ENCODE measurements at places on chromosomes 4 and X.

DNA sequence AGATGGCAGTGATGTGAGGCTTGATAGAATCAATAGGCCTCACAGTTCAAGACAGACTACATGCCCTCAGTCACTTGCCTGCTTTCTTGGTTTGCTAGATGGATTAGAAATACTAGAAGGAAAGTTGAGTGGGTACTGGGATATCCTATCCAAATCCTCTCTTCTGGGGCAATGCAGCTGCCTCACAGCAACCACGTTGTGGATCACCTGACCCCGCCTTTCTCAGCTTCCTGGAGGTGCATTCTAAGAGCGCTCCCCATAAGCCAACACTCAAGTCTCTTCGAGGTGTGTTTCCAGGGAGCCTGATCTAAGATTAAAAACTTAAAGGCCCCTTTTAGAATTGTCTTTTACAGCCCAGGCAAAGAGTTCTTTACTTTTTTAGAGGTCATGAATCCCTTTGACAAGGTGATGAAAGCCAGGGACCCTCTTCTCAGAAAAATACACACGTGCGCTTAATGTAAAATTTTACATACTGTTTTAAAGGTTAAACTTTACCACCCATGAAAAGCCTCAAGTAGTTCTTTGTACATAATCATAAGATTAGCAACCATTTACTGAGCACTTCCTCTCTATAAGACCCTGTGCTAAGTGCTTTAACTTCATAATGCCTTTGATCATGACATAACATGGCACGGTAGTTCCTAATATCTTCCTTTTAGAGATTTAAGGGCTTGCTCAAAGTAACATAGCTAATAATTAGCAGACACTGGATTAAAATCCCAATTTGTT lies 840 bp upstream of the RPL34 start:
- DNase-seq, result no peak

DNA sequence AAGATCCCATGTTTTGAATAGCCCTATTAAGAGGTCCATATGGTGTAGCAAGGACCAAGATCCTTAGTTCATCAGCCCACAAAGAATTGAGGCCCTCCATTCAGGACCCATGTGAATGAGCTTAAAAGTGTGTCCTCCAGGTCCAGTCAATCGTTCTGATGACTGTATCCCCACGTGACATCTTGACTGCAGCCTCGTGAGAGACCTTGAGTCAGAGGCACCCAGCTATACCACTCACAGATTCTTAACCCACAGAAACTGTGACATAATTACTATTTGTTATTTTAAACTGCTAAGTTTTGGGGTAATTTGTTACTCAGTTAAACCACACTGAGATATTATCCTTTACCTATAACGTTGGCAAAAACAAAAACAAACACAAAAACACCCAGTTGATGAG lies 62.4 kb downstream of the ZNF182 start:
- DNase-seq, result no peak

DNA sequence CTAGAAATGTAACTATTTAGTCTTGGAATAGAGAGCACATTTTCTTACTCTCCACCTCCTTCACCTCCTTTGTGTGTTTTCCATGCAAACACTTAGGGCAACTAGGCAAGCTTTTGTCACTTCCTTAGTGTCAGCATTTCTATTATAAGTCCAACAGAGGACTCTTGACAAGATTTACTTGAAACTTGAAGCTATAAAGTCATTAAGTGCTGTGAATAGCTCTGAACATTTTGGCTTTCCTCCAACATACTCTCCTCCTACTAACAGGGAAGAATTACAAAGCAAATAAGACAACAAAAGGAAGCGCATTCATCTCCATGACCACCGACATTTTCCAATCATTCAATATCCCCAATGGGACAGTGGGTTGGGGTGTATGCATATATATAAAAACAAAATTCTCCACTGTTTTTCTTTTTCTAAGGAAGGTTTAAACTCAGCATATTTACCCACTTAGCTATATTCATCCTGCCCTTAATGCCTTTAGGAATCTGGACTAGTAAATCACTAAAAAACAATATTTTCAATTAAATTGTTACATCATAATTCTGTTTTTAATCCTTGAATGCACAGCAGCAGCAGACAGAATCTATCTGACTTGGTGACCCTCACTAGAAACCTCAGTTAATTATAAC lies 264.6 kb downstream of the SNCA start:
- DNase-seq, result no peak

DNA sequence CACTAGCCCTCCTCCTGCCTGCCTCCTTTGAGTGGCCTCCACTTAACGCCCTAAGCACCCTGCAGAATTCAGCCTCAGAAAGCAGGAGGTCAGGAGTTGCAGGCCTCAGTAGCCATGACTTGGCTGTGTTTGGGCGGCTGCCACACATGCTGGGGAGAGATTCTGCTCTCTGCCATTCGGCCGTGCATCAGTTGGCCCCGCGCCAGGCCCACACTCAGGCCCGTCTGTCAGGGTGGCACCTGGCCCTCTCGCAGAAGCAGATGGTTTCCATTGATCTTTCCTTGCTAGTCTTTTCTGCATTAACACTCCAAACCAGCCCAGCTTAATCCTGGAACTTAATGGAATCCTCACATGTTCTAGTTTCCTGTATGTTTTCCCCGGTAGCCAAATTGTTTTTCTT lies 30.7 kb upstream of the ATP6AP2 start:
- DNase-seq, result no peak

GRCh38 chrX:77938083-77938680 lies 27.7 kb downstream of the ATP7A start:
- DNase-seq, result no peak

- no peak for DNase-seq
These were observed 32.7 kb downstream of the CCDC149 start for GRCh38 chr4:24880186-24880585.
